Body of pancreas (tissue), 4 donors: ENCODE measurements at places on chromosomes 16 and 17. TPM values are rescaled to one million over a fixed set of nuclear protein-coding genes. Genes with fewer than 3 reads are reported as not detected.

DNA sequence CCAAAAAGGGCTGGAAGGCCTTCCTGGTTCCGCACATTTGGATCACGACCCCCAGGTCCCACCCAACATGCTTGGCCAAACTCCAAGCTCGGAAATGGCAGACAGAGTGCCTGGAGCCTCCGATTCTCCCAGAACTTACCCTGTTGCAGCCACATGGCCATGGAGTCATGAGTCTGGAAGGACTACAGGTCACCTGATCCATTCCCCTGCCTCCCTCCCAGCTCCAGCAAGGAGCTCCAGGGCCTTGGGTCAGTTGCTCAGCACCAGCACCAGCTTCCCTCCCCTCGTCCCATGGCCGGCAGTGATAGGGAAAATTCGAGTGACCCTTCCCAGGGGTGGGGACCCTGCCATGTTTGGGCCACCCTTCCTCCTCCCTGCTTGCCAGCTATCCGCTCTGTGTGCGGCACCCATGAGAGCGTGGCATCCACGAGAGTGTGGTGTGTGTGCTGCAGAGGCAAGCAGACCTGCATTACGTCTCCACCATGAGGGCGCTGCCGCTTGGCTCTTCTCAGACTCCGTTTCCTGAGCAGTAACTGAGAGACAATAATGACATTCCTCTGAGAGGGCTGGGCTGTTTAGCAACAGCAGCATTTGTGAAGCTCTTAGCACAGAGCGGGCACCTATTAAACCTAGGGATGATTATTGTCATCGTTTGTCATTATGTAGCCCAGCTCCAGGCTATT is 21.3 kb upstream of the RPL38 start:
- no peak overlapping the region for H3K4me3 ChIP-seq
- peak; percentile 22 for DNase-seq
- H3K4me1 ChIP-seq: no peaks in the 10 kb centered on the region
- H3K27me3 ChIP-seq: no peaks in the 10 kb centered on the region
- no peak overlapping the region for H3K27ac ChIP-seq

Gene DHRS7C
- not detected for total RNA-seq

DNA sequence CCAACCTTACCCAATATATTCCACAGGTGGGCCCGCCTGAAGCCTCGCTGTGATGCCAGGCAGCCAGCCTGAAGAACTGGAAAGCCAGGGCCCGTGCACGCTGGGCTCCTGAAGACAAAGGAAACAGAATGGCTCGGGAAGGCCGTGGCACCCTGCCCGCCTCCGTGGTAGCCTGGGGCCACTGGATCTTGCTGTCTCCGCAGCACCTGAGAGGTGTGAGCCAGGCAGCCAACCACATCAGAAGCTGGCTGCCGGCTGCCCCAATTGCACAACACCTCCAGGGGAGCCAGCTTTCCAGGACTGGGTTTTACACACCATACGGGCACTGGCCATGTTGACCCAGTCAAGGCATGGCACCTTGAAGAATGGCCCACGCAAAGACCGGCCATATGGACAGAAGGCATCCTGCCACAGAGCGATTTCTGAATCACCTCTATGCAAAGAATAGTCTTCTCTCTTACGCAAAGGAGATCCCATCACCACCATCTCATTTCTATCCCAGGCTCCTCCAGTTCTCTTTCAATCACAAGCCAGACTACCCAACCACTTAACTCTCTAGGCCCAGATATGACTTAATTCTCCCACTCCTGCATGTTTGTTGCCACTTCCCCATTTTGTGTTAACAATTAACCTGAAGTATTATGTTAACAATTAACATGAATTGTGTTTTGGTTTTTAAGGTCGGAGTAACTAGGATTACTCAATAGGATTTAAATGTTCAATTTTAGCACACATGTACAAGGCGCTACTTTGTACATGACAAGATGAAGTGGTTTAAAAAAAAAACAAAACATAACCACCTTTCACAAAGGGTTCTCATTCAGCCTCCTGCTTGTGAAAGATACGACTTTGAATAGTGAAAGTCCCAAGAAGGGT is 32.1 kb downstream of the ZFHX3 start:
- no peak overlapping the region for H3K4me3 ChIP-seq
- peak; percentile 94 for DNase-seq
- no peaks in the 10 kb centered on the region for H3K36me3 ChIP-seq
- H3K27me3 ChIP-seq: no peaks in the 10 kb centered on the region
- peaks cover 62% of the 10 kb centered on the region for H3K4me1 ChIP-seq

- H3K4me3 ChIP-seq: no peak overlapping the region
- no peak overlapping the region for H3K27ac ChIP-seq
- DNase-seq: no peak
- no peaks in the 10 kb centered on the region for H3K4me1 ChIP-seq
- H3K27me3 ChIP-seq: no peaks in the 10 kb centered on the region
Measured at GRCh38 chr17:64273006-64273405, 9.9 kb upstream of the TEX2 start.

GRCh38 chr16:4463522-4464163 is 10.8 kb downstream of the NMRAL1 start:
- no peaks in the 10 kb centered on the region for H3K4me1 ChIP-seq
- H3K27me3 ChIP-seq: no peaks in the 10 kb centered on the region
- DNase-seq: no peak
- H3K27ac ChIP-seq: no peak overlapping the region
- H3K4me3 ChIP-seq: no peak overlapping the region
- no peaks in the 10 kb centered on the region for H3K36me3 ChIP-seq

DNA sequence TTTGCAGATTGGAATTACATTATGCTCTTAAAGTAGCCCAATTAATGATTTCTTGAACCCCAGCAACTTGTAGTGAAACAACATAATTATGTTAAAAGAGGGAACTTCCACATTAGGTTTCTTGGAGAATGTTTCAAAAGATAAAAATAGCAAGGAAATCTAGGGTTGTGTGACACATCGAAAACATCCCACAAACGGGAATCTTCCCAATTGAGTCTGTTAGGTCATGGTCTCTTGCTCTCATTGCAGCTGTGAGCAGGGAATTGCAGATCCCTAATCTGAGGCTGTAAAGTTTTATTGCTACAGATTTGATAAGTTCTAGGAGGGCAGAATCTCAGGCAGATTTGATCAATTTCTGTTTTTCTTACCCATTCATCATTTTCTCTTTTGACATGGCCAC is 6.7 kb upstream of the LPO start:
- H3K4me1 ChIP-seq: no peaks in the 10 kb centered on the region
- no peak for DNase-seq
- H3K27me3 ChIP-seq: no peaks in the 10 kb centered on the region
- no peaks in the 10 kb centered on the region for H3K36me3 ChIP-seq
- no peak overlapping the region for H3K4me3 ChIP-seq

DNA sequence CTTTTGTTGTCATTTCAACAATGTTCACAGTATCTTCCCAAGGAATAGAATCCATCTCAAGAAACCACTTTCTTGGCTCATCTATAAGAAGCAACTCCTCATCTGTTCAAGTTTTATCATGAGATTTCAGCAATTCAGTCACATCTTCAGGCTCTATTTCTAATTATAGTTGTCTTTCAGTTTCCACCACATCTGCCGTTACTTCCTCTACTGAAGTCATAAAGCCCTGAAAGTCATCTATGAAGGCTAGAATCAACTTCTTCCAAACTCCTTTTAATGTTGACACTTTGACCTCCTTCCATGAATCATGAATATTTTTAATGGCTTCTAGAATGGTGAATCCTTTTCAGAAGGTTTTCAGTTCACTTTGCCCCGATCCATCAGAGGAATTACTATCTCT is 102.1 kb downstream of the CDH13 start:
- no peak overlapping the region for H3K27ac ChIP-seq
- H3K36me3 ChIP-seq: no peaks in the 10 kb centered on the region
- no peaks in the 10 kb centered on the region for H3K4me1 ChIP-seq
- no peak overlapping the region for H3K4me3 ChIP-seq
- no peaks in the 10 kb centered on the region for H3K27me3 ChIP-seq

Gene KRT15
- total RNA-seq: not detected

DNA sequence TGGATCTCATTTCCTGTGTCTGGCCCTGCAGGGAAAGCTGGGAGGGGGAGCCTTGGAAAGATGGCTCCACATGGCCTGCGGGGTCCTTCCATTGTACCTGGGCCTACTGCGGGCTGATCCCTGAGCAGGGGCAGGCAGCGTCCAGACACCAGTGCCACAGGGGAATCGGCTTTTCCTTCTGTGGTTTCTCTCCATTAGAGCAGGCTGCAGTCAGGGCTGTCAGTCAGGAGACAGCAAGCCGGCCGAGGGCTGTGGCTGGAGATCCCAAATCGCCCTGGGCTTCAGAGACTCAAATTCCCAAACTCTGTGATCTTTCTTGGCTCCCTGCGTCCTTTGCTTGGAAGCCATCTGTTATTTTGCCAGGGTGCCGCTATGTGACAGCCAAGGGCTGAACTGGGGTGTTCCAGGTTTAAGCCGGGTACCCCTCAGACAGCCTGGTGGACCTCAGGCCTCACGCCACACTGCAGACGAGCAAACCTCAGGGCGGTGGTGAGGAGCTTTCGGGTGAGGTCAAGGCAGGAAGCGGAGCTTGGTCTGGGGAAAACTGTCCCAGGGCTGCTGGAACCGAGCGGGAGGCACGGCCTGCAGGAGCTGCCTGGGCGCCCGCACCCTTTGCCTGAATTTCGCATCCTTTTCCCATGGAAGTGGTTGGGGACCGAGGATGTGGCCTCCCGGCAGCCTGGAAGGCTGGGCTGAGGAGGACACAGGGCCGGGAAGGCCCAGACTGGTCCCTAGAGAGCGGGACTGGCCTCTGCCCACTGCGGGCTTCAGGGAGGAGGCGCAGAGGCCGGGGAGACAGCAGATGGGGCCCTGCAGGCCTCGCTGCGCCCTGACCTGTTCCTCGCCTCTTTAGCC is 1.5 kb upstream of the CPNE7 start:
- H3K4me3 ChIP-seq: no peak overlapping the region
- H3K4me1 ChIP-seq: peaks cover 20% of the 10 kb centered on the region
- no peaks in the 10 kb centered on the region for H3K36me3 ChIP-seq

Gene CDRT15
- not detected for total RNA-seq

Gene ERN1
- 63.3 TPM for total RNA-seq
